ENCODE measurements at places on chromosomes 1 and 21.

DNA sequence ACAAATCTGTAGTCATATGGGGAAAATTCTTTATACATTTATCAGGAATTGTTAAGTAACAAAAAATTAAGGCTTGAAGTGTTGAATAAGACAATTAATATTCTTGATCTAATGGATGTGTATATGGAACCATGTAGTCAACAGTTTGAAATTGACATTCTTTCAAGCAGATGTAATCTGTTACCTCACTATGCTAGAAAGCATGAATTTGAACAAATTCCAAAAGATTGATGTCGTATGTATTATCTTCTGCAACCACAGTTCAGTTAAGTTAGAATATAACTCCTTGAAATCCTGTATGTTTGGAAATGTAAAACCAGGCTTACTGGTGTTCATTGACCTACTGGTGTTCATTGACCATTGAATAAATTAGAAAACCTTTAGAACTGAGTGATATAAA, 16.1 kb downstream of the CCDC18 start:
- no peak for DNase-seq

DNA sequence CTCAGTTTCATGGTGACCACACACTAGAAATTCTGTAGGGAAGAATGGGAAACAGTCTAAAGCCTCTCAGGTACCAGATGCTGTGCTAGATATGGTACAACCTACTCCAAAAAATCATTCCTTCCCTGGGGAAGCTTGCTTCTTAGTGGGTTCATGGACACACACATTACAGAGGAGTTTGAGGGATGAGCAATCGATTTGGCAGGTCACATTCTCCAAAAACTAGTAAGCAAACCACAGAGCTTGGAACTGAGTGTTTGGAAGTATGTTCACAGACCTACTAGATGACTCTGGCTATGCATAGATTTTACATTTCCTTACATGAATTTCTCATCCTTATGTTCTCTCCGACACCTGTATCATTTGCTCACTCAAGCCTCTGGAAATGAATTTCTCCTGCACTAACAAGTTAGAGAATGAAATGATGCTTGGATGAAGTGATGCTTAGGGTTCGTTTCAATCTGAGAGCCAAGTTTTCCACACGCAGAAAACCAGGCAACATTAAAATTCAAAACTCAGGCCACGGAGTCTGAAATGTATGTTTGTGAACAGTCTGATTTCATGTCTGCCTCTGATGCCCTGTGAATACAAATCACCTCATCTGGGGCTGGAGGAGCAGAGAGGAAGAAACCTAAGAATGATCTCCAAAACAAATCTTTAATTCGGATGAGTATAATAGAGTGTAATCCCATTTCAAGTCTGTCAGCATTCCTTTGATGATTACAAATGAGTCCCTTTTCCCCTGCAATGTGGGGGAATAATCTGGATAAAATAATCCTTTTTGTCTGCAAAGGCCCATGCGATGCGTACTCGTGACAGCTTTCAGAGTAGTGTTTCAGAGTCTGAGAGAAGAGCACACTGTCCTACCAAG, 11.0 kb downstream of the EVA1C start:
- DNase-seq, result no peak

DNA sequence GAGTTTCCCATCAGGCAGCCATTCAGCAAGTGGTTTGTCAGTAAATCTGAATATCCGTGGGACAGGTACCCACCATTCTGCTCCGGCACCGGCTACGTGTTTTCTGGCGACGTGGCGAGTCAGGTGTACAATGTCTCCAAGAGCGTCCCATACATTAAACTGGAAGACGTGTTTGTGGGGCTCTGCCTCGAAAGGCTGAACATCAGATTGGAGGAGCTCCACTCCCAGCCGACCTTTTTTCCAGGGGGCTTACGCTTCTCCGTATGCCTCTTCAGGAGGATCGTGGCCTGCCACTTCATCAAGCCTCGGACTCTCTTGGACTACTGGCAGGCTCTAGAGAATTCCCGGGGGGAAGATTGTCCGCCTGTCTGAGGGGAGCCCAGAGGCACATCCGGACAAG, 48.4 kb downstream of the B3GALT5 start:
- DNase-seq, result no peak

GRCh38 chr1:25996966-25997827, 666 bp downstream of the PAFAH2 start:
- no peak for DNase-seq

- peak; percentile 11 for DNase-seq
These were observed 42.5 kb upstream of the POFUT2 start for GRCh38 chr21:45330075-45330781.

DNA sequence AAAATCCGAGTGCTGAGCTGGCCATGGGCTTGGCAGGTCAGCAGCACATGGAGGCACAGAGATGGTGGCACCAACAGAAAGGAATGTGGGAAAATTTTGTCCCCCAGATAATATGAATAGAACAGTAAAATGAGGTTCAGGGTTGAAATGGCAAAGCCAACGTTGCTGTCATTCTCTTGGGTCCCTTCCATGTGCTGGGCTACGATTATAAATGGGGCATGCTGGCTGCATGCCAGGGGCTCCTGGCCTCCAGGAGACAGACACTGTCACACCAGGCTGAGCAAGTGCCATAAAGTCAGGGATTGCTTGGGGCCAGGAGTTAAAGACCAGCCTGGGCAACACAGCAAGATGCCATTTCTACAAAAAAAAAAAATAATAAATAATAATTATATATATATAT, 77.1 kb downstream of the TOMM20 start:
- DNase-seq, result no peak

- DNase-seq, result no peak
These were observed 6.8 kb downstream of the CRYZ start for GRCh38 chr1:74726063-74726462.

- peak; percentile 31 for DNase-seq
These were observed 637 bp downstream of the PLXNA2 start for GRCh38 chr1:208243527-208243966.

DNA sequence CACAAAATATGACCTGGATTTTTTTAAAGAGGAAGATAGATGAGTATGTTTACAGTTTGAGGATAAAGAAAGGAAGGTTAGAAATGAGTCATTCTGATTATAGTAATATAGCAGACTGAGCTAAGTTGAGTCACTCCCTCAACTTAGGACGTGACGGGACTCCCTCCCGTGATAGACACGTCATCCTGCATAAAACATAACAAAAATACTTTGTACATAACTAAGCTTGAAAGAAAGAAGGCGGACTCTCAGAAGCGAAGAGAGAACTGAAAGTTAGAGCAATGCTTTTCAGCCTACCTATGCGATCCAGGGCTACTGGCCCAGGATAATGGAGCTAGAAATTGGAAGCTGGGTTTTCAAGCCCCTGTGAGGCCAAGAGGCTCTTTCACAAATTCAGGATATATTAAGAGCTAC, 53.0 kb upstream of the DESI2 start:
- peak; percentile 19 for DNase-seq

DNA sequence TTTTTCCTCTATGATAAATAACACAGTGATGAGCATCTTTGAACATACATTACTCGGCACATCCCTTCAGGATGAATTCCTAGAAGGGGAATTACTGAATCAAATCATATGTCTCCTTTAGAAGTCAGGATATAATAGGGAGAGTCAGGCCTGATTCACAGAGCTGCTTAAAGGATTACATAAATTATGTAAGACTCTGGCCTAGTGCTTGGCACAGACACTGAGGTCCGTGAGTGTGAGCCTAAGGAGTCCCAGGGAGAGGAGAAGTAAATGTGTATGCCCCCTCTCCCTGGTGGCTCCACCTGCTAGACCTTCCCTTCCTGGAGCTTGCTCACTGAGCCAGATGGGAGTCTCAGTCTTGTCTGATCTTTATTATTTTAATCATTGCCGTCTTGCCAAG, 8.6 kb upstream of the FOXE3 start:
- DNase-seq, result no peak

GRCh38 chr1:119917304-119918055, 21.2 kb upstream of the ADAM30 start:
- DNase-seq, result no peak

GRCh38 chr1:66552287-66552686, 18.3 kb downstream of the SGIP1 start:
- DNase-seq, result no peak

DNA sequence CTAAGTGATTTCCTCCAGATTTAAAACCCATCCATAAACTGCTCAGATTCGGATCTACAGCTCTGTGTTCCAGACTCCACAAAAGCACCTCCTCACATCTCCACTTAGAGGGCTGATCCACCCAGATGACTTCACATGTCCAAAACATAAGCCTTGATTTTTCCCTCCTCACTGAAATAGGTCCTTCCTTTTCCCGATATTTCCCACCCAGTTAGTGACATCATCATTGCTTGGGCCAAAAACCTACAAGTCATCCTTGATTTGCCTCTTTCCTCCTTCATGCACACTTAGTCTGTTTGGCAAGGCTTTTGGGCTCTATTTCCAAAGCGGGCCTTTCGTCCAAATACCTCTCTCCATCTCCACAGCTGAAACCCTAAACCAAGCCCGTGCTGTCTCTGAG, 32.3 kb downstream of the CCDC185 start:
- DNase-seq, result no peak

GRCh38 chr1:6911021-6911941, 126.0 kb downstream of the CAMTA1 start:
- DNase-seq, result no peak

GRCh38 chr1:2823921-2824610, 22.6 kb upstream of the TTC34 start:
- no peak for DNase-seq

GRCh38 chr1:228018961-228019721, 12.3 kb downstream of the WNT3A start:
- DNase-seq, result no peak

DNA sequence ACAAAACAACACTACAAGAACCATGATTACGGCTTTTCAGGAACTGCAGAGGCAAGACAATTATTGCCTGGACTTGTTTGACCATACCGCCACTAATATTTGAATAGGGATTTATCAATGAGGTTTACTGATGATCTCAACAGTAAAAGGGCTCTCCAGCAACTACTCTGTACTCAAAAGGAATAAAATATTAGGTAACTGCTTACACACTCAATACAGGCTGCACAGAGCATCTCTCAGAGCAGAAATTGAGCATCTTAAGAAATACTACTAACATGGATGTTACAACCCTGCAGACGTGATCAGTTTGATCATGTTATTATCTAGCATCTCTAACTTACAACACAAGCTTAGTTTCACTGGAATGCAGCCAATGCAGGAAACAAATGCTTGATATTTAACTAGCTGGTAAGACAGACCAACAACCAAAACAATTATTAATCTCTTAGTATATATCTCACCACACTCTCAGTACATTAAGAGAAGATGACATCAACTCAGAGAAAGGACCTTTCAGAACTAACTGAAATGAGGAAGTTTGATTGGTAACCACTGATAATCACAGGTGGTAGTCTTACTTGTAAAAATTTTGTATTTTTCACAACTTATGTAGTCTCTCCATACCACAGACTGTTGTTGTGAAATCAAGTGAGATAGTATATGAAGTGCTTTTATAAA, 52.2 kb downstream of the PUM1 start:
- DNase-seq, result no peak

DNA sequence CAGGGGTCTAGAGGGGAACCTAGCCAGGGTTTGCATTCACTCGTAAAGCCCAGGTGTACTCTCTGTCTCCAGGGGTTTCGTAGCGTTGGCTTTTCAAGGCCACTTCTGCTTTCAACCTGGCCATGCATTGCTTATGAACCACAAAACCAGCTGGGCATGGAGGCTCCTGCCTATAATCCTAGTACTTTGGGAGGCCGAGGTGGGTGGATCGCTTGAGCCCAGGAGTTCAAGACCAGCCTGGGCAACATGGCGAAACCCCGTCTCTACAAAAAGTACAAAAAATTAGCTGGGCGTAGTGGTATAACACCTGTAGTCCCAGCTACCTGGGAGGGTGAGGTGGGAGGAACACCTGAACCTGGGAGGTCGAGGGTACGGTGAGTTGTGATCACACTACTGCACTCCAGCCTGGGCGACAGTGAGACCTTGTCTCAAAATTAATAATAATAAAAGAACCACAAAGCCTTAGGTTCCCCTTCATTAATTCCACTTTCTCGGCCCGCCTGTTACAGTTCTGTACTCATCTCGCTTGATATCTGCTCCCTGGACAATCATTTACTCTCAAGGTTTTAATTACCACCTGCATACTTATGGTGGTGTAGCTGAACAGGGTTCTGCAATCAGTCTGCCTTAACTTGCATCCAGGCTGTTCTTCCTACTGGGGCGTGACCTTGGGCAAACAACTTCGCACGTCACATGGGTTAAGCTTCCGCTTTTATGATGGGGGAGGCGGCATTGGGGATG, 6.1 kb downstream of the SLC16A4 start:
- DNase-seq, result no peak

- DNase-seq, result no peak
These were observed 18.1 kb downstream of the NOS1AP start for GRCh38 chr1:162087574-162087973.

GRCh38 chr1:234545517-234546386, 64.2 kb downstream of the IRF2BP2 start:
- DNase-seq, result no peak

- no peak for DNase-seq
These were observed 25.6 kb upstream of the ENAH start for GRCh38 chr1:225678545-225678944.

GRCh38 chr1:183576537-183576936, 13.7 kb downstream of the NCF2 start:
- DNase-seq, result no peak

- no peak for DNase-seq
These were observed at the start of gene TSPAN1 for GRCh38 chr1:46174448-46175231. Gene TSPAN1 (plus strand): TSS chr1:46175087. CDS start chr1:46181108, 6,021 bp downstream.

Data from activated CD8-positive, alpha-beta memory T cell treated with anti-CD3 and anti-CD28 coated beads, Interleukin-2, amount 50 U/mL, for 4 hours (primary cell).